Activated CD8-positive, alpha-beta memory T cell treated with anti-CD3 and anti-CD28 coated beads, Interleukin-2, amount 10 ng/mL, durations not matched to agents 7 days and 5 days (primary cell): ENCODE measurements at places on chromosomes 4 and X. TPM values are rescaled to one million over a fixed set of nuclear protein-coding genes. Genes with fewer than 3 reads are reported as not detected.

DNA sequence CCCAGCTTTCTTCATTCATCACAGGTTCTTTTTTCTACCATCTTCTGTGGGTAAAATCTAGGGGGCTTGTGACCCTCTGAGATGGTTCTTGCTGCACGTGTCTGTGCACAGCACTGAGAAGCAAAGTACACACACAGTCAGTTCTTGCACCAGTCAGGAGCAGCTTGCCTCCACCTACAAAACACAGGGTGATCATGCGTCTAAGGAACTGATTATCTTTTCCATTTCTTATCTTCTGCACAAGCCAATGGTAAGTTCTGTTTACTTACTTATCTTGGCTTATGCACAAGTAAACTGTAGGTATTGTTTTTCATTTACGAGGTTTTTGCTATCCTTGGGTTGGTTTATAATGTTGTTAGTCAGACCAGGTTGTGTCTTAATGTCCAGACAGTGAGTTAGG, 40.7 kb downstream of the TRIM2 start:
- DNase-seq: no peak

- no peak for DNase-seq
Measured at GRCh38 chr4:37732526-37733186, 46.5 kb upstream of the RELL1 start.

- no peak for DNase-seq
Measured at GRCh38 chr4:186724864-186725468, 1.3 kb upstream of the FAT1 start.

GRCh38 chr4:27239641-27240040, 379.0 kb downstream of the STIM2 start:
- no peak for DNase-seq

DNA sequence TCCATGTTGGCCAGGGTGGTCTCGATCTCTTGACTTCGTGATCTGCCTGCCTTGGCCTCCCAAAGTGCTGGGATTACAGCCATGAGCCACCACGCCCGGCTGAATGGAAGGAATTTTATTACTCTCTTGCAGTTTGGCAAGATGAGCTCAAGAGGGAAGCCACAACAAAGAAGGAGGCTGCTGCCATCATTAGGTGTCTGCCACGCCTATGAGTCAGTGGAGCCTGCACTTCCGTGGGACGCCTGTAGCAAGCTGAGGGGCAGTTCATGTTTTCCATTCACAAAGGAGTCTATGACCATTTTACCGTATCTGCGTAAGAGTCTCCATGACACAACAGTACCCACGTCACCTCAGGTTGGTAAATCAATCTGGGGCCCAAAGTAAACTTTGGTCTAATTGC, 51.2 kb upstream of the CHRNA9 start:
- DNase-seq: peak; percentile 88

- no peak for DNase-seq
Measured at GRCh38 chr4:11028334-11028733, 343.8 kb upstream of the CLNK start.

PCSK1N gene
- 0.93 TPM for total RNA-seq

NXF3 gene
- total RNA-seq: not detected
